CD4-positive, alpha-beta T cell treated with Interleukin-15 for 1 hour (primary cell): ENCODE measurements at places on chromosomes 1 and 21.

DNA sequence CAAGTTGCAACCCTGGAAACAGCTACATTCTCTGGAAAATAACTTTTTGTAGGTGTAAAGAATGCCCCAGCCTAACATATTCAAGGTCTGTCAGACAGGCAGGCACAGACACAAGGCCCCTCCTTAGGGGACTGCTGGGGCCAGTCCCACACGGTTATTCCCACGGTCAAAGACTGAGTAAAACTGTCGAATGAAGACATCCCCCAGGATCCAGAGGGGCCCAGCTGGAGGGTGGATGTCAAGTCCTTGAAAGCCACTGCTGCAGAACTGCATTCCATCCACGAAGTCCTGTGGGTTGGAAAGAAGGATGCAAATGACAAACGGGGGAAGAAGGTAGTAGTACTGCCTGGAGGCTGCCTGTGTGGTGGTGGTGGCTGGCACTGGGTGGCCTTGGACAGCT is 6.9 kb upstream of the RAB7B start:
- DNase-seq = no peak

GRCh38 chr21:24844671-24845070 is 762.6 kb downstream of the MRPL39 start:
- DNase-seq = no peak

DNA sequence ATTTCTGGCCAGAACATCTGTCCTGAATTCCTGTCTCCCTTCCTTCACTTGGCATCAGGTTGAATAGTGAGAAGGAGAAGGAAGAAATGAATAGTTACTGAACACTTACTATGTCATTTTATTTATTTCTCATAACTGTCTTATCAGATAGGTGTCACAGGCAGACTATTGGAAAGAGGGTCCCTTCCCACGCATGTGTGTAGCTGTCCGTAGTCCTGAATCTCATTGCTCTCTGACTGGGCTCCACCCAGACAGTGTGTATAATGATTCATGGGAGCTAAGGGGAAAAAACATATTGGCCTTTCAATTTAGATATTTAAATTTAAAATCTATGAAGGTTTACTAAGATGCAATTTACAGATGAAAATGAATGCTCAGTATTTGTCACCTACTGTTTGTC is 86.1 kb downstream of the OMA1 start:
- DNase-seq = no peak

DNA sequence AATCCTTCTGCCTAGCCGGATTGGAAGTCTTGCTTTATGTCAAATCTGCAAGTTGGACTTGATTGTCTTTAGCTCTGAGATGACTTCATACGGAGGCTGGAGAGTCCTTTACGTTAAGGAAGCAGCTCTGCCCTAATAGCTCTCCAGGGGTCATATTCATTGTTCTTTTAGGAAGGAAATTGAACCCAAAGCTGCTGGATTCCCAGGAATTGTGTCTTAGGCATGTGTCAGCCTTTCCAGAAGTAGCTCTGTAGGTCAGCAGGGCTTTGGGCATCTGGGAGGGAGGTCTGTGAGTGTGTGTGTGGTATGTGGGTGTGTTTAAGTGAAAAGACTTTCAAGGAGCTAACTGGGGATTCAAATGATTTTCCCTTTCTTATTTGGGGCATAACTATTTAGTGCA is 82.4 kb downstream of the ABCA4 start:
- DNase-seq = no peak

GRCh38 chr1:26862781-26863684 is at the start of gene SFN:
SFN (plus strand) TSS chr1:26863149; CDS start chr1:26863213, 64 bp downstream.
- DNase-seq = no peak

DNA sequence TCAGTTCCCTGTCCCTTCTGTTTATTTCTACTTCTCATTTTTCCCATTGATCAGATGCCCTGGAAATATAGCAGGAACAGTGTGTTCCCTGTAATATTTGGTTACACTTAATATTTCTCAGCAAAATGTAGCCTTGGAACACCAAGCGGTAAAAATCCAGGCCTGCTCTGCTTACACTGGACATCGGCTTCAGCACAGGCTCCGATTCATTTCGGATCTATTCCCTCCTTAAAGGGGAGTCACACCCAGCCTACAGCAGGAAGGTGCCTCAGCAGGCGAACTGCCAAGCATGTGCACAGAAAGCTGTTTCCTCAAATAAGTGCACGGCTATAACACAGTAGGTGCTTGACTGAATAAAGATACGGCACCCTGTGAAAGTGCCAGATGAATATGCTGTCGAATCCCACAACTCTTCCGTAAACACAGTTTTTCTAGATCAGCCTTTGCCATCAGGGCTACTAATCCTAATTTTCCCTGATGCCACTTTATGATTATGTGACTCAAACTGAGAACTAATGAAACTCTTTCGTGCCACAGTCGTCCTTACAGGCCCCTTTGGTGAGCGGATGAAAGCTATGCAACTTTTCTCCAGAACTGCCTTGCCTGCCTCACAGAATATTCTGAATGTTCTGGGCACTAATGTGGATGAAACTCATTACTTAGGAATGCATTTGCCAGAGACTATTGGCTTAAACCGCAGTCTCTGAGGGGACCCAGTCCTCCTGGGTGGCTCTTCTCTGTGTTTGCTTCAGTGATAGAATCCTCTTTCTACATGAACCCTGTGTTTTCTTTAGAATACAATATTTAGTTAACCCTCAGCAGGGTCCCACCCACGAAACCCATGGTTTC is 275.5 kb upstream of the RUNX1 start:
- DNase-seq = no peak

DNA sequence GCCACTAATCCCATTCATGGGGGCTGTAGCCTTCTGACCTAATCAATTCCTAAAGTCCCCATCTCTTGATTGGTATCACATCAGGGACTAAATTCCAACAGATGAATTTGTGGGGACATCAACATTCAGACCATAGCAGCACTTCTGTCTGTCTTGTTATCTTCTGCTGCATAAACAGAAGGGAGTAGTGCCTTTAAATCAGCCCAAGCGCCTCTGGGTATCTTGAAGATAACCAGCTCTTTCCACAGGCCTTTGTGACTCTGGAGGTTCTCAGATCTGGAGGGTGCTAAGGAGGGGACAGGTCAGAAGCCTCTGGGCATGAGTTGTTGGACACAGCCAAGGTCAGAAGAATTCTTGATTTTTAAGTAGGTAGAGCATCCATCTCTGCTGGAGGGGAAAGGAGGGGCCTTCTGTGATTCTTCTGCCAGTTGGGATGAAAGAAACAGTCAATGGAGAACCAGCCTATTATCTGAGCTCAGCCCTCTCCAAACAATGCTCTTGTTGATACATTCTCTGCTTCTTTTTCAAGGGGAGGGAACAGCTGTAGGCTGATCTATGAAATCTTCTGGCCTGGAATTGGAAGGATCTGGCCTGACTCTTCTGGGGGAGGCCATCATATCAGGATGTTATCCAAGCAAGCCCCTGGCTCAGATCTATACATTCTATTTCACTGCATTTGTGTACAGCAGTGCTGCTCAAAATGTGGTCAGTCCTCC is 31.3 kb upstream of the LRIG2 start:
- DNase-seq = no peak

GRCh38 chr1:173590557-173590956 is 12.3 kb downstream of the SLC9C2 start:
- no peak for DNase-seq

DNA sequence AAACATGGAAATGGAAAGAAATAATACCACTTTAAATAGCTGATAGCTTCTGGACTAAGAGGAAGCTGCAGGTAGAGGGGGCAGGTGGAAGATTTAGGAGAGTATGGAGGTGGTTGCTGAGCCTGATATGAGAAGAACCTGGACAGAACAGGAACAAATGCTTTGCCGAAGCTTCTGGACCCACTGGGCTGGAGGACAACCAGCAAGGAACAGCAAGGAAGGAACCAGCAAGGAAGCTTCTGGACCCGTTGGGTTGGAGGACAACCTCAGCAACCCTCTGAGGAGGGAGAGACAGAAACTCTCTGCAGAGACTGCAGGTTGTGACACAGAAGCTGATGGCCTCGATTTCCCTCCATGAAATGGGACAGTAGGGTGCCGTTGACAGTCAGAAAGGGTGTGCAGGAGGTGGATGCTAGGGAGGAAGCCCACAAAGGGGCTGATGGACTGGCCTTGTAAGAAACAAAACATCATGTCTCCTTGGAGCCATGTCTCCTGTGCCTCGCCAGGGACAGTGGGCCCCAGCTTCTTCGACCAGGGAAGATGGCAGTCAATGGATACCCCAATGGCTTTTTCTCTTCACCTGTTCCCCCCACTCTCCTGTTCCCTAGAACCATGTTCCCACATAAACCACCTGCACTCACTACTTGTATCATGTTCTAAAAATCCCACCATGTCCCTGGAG is 8.3 kb upstream of the WNT3A start:
- no peak for DNase-seq

GRCh38 chr1:117318426-117318825 is 48.8 kb upstream of the MAN1A2 start:
- no peak for DNase-seq

- no peak for DNase-seq
These were observed 35.0 kb upstream of the TTC34 start for GRCh38 chr1:2836333-2836970.

- no peak for DNase-seq
These were observed 41.7 kb downstream of the WDR4 start for GRCh38 chr21:42837421-42838211.

DNA sequence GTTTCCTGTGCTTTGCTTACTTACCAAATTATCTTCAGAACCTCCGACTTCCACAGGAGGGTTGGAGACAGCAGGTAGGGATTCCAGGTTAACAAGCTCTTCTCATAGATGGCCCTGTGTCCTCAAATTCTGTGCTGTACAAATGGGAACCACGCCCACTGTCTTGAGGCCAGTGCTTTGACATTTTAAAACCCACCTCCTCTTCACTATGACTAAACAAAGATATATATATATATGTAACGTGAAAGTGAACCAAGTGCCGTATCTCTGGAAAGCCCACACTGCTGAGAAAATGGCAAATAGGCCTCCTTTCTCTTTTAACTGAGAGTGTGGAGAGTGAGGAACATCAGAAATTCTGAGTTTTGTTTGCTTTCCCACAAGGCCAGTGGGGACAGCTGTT is 99.6 kb downstream of the ZBTB18 start:
- DNase-seq = no peak

GRCh38 chr1:161954050-161954449 is 69.6 kb downstream of the OLFML2B start:
- no peak for DNase-seq

DNA sequence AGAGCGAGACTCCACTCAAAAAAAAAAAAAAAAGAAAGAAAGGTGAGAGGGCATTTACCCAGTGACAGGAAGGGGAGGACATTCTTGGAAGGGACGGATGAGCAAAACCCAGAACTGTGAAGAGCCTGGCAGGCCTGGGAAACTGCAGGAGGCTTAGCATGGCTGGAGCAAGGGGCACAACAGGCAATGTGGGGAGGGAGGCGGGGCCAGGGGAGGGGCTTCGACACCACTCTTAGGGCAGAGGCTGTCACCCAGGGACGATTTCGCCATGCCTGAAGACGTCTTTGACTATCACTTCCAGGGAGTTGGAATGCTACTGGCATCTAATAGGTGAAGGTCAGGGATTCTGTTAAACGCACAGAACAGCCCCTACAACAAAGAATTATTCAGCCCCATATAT is 184.0 kb downstream of the HUNK start:
- no peak for DNase-seq

DNA sequence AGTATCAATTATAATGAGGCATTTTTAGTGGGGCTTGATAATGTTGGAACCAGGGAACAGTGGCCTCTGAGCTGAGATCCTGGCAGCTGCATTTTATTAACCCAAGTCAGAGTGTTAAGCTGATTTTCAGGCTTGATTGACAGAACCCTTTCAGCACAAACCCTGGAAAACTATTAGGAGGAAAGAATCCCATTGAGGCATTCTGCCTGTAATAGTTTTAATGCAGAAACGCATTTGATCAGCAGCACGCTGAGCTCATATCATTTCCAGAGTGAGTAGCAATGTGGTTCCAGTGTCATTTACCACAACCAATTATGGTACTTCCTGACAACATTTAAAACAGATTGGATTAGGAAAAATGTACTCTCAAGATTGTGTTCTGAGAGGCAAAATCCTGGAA is 78.3 kb upstream of the BARHL2 start:
- no peak for DNase-seq
